ENCODE measurements at places on chromosomes 3 and 15. TPM values are rescaled to one million over a fixed set of nuclear protein-coding genes. Genes with fewer than 3 reads are reported as not detected.

Gene CLDN18
- not detected for total RNA-seq

GRCh38 chr3:73746623-73747022 is 121.9 kb upstream of the PDZRN3 start:
- no peak for DNase-seq

- no peak for DNase-seq
Measured at GRCh38 chr15:100722551-100723314, 120.3 kb downstream of the ASB7 start.

GRCh38 chr3:128619146-128619890 is 31.3 kb downstream of the RPN1 start:
- peak; percentile 65 for DNase-seq

DNA sequence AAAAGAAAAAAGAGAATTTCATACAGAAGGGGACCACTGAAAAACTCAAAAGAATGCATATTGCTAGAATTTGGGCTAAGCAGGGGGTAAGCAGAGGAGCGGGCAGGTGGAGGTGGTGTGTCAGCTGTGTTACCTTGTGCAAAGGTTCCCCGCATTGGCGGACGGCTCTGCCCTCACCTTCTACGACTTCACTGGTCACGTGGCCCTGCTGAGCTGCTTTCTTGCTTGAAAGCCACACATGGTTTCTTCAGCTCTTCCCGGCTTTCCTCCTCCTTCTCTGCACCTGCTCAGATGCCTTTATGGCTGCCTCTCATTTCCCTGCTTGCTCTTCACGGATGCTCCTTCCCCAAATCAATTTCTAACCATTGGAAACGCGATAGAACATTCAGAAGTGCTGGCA is 30.5 kb downstream of the FAH start:
- no peak for DNase-seq

- DNase-seq = no peak
Measured at GRCh38 chr3:67415511-67415910, 238.9 kb downstream of the SUCLG2 start.

DNA sequence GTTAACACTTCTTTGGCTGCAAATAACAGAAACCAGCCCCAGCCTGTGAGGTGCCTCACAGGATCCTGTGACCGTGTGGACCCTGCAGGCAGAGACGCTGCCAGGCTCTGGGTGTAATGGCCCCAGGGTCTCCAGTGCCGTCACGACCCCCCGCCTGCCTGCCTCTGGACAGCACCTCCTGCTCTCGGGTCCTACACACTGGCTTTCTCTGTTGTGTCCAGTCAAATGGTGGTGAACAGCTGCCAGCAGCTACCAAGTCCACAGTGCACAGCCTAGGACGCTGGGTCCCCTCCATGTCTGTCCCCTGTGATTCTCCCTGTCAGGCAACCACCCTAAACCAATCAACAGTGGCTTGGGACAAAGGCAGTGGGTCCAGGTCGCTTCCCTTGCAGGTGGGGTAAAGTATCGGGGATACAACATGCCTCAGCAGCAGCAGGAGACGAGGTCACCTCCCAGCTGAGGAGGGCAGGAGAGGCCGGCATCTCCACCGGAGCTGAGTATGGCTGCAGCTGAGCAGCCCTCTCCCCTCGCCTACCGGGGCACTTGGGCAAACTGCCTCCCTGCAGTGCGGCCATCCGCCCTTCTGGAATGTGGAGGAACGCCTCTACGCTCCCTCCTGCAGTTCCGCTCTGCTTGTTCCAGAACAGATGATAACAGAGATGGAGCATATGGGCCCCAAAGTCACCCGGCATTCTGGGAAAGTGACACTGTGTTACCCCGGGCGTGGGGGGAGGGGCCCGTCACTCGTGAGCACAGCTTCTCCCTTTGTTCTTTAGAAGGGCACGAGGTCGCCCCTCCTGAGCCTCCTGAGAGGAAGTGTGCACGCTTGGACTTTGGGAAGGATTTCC is 21.1 kb upstream of the SKOR1 start:
- no peak for DNase-seq
